ENCODE measurements at places on chromosomes 1 and 21. TPM values are rescaled to one million over a fixed set of nuclear protein-coding genes. Genes with fewer than 3 reads are reported as not detected.

GRCh38 chr1:183778568-183779433, 26.1 kb upstream of the RGL1 start:
- H3K27ac ChIP-seq, result no peak overlapping the region
- DNase-seq, result no peak
- no peaks in the 10 kb centered on the region for H3K27me3 ChIP-seq
- H3K4me1 ChIP-seq, result no peaks in the 10 kb centered on the region
- H3K4me3 ChIP-seq, result no peak overlapping the region
- H3K36me3 ChIP-seq, result no peaks in the 10 kb centered on the region

GRCh38 chr21:38273745-38274542, 17.2 kb downstream of the KCNJ15 start:
- no peaks in the 10 kb centered on the region for H3K27me3 ChIP-seq
- H3K4me1 ChIP-seq, result no peaks in the 10 kb centered on the region
- no peak overlapping the region for H3K27ac ChIP-seq
- no peak for DNase-seq
- H3K4me3 ChIP-seq, result no peak overlapping the region
- H3K36me3 ChIP-seq, result no peaks in the 10 kb centered on the region

GRCh38 chr1:94055459-94056122, 65.4 kb downstream of the ABCA4 start:
- H3K27ac ChIP-seq, result no peak overlapping the region
- H3K36me3 ChIP-seq, result no peaks in the 10 kb centered on the region
- H3K4me3 ChIP-seq, result no peak overlapping the region
- no peaks in the 10 kb centered on the region for H3K4me1 ChIP-seq
- DNase-seq, result no peak
- no peaks in the 10 kb centered on the region for H3K27me3 ChIP-seq

- no peaks in the 10 kb centered on the region for H3K4me1 ChIP-seq
- no peak overlapping the region for H3K4me3 ChIP-seq
- H3K27me3 ChIP-seq, result no peaks in the 10 kb centered on the region
- H3K27ac ChIP-seq, result no peak overlapping the region
- H3K36me3 ChIP-seq, result no peaks in the 10 kb centered on the region
- DNase-seq, result no peak
Measured at GRCh38 chr1:163442895-163443294, 121.1 kb downstream of the NUF2 start.

DNA sequence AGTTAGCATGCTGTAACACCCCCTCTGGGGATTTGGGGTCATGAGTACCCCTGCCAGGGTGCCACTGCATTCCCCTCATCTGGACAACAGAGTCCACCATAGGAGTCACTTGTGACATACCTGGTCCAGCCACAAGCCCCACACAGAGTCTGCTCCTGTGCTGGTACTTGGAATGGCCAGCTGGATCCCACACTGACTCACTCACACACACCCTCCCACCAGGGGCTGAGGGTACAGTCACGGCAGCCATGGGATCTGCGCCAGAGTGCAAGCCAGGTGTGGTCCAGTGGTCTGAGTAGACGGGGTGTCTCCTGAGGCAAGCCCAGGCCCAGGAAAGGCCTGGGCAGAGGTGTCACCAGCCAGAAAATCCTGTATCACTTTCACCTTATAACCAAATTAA, 67.7 kb downstream of the MRPL39 start:
- H3K4me3 ChIP-seq, result no peak overlapping the region
- no peaks in the 10 kb centered on the region for H3K27me3 ChIP-seq
- no peak overlapping the region for H3K27ac ChIP-seq
- H3K36me3 ChIP-seq, result no peaks in the 10 kb centered on the region

GRCh38 chr1:56562891-56563452, 16.4 kb downstream of the PLPP3 start:
- H3K4me1 ChIP-seq, result no peaks in the 10 kb centered on the region
- H3K27me3 ChIP-seq, result no peaks in the 10 kb centered on the region
- no peaks in the 10 kb centered on the region for H3K36me3 ChIP-seq
- H3K4me3 ChIP-seq, result no peak overlapping the region
- no peak for DNase-seq

GRCh38 chr1:98737835-98738234, 76.3 kb downstream of the SNX7 start:
- no peak overlapping the region for H3K4me3 ChIP-seq
- H3K36me3 ChIP-seq, result no peaks in the 10 kb centered on the region
- DNase-seq, result no peak
- H3K27ac ChIP-seq, result no peak overlapping the region

DNA sequence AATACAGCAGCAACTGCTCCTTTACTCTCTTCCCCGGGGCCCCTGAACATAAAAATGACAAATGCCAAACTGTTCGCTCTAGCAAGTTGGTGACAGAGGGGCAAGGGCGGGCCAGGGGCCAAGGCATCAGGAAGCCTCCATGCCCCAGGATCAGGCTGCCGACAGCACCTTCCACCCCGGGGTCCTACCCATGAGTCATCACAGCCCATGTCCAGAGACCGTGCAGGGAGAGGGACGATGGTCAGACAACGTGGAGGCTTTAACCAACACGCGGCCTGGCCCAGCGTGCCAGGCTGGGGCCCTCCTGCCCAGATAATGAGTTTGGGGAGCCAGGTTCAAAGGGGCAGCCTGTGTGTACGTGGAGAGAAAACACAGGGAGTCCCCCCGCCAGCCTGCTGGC, 90.5 kb downstream of the CASZ1 start:
- DNase-seq, result no peak
- peaks cover 7% of the 10 kb centered on the region for H3K4me1 ChIP-seq
- H3K27ac ChIP-seq, result no peak overlapping the region
- no peaks in the 10 kb centered on the region for H3K27me3 ChIP-seq
- no peaks in the 10 kb centered on the region for H3K36me3 ChIP-seq

DNA sequence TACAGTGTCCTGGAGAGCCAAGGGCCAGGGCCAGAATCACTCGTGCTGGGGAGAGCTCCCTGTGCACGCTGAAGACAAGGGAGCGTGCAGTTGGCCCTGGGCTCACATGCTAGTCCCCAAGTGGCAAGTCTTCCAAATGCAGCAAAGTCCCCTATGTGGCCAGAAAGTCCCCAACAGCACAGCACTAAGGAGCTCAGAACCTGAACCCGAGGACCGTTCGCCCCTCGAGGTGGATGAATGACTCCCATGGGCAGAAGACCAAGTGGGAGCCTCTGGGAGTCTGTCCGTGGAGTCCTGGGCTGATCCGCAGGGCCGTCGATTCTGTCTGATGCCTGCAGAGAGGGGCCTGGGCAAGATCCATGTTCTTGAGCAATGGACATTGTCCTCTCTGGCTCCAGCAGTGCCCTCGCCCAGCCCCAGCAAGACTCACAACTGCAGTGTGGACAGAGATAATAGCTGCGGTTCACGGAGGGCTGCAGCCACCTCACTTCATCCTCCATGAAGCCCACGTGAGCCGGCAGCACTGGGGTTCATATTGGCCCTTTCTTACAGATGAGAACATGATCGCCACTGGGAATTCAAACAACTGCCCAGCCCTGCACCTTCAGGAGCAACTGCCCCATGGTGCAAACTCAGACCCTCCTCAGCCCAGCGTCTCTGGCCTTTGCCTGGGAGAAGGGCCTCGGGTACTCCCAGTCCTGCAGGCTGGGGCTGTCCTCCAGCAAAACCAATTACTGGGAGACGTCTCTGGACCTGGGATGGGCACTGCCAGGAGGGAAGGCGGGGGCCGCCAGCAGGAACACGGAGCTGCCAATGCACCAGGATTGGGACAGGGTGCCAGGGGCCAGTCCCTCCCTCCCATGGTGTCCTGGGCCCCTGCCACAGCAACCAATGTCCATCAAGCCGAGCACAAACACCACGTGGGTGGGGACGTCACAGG, 243.7 kb downstream of the NPHP4 start:
- no peaks in the 10 kb centered on the region for H3K4me1 ChIP-seq
- no peak for DNase-seq
- no peaks in the 10 kb centered on the region for H3K27me3 ChIP-seq
- H3K4me3 ChIP-seq, result no peak overlapping the region

DNA sequence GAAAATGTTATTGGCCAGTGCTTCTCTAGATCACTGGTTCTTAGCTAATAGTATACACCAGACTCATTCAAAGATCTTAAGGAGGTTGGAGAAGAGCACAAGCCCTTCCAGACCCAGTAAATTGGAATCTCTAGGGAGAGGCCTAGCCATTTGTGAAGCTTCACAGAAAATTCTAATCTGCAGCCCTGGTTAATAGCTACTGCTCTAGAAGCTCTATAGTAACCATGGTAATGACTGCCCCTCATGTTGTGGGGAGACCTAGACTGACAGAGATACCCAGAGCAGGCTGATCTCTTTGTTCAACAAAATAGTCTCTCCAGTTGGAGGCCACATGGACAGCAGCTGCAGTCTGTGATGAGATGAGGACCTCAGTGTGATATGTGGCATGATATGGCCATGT, 31.7 kb downstream of the ARID1A start:
- no peak overlapping the region for H3K27ac ChIP-seq
- no peak overlapping the region for H3K4me3 ChIP-seq
- no peaks in the 10 kb centered on the region for H3K27me3 ChIP-seq
- no peaks in the 10 kb centered on the region for H3K36me3 ChIP-seq

DNA sequence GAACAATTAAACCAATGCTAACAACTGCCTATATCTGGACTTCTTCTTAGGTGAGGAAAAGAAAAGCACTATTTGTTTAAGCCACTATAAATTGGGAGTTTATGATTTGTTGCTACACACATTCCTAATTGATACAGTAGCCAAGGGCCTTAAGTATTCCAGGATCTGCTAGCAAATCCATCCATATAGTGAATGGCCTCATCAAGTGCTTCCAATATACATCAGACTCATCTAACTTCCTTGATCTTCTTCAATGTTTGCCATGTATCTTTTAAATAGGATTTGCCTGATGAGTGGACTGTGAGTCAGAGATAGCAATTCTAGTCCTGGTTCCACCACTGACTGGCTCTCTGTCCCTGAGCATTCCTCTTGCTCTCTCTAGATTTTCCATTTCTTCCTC, 430.2 kb downstream of the OMA1 start:
- no peaks in the 10 kb centered on the region for H3K4me1 ChIP-seq
- H3K27ac ChIP-seq, result no peak overlapping the region
- no peak for DNase-seq
- H3K4me3 ChIP-seq, result no peak overlapping the region
- no peaks in the 10 kb centered on the region for H3K36me3 ChIP-seq

- H3K27me3 ChIP-seq, result no peaks in the 10 kb centered on the region
- H3K27ac ChIP-seq, result no peak overlapping the region
- DNase-seq, result no peak
- H3K4me3 ChIP-seq, result no peak overlapping the region
- no peaks in the 10 kb centered on the region for H3K36me3 ChIP-seq
Measured at GRCh38 chr1:170032531-170033280, 41.8 kb downstream of the KIFAP3 start.

GRCh38 chr1:205627956-205628355, 3.9 kb downstream of the ELK4 start:
- no peaks in the 10 kb centered on the region for H3K27me3 ChIP-seq
- H3K36me3 ChIP-seq, result no peaks in the 10 kb centered on the region
- H3K4me3 ChIP-seq, result no peak overlapping the region
- no peak overlapping the region for H3K27ac ChIP-seq
- no peak for DNase-seq
- peaks cover 9% of the 10 kb centered on the region for H3K4me1 ChIP-seq

DNA sequence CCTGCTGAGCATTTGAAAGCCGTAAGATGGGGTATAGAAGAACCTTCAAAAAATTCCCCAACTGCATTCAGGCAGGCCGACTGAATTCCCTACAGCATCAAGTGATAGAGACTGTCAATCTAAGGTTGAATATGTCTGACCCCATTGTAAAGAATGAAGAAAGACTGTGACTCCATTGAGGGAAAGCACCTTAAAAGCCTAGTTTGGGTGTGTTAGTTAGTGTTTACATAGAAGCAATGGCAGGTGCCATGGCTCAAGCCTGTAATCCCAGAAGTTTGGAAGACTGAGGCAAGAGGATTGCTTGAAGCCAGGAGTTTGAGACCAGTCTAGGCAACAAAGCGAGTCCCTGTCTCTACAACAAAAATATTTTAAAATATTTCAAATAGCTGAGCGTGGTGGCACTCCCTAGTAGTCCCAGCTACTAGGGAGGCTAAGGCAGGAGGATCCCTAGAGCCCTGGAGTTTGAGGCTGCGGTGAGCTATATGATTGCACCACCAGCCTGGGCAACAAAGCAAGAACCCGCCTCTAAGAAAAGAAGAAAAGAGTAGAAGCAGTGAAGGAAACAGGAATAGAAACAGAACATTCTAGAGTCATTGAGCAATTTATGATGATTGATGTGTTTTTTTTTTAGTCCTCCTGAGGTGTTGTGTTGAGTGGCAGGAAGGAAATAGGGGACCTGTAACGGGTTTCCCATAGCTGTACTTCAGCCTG, 15.4 kb downstream of the POLR3GL start:
- DNase-seq, result no peak
- H3K27me3 ChIP-seq, result no peaks in the 10 kb centered on the region
- H3K4me1 ChIP-seq, result peaks cover 12% of the 10 kb centered on the region

DNA sequence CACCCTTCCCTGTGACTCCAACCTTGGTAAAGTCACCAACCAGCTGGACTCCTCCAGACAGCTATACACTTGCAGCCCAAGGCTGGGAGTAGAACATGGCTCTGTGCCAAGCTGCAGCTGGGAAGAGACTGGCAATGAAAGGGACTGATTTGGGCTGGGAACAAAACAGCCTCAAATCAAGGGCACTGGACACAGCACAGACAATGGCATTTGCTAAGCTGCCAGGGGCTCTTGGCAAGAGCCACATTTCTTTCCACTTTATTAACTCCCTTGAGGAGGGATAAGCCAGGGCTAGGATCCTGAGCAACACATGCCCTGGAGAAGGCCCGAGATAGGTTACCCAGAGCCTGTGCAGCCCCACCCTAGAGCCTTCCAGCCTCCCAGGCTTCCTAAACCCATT, 12.0 kb downstream of the SYT11 start:
- no peaks in the 10 kb centered on the region for H3K27me3 ChIP-seq
- no peak overlapping the region for H3K4me3 ChIP-seq
- H3K4me1 ChIP-seq, result no peaks in the 10 kb centered on the region
- peak; percentile 51 for DNase-seq
- H3K36me3 ChIP-seq, result no peaks in the 10 kb centered on the region
- no peak overlapping the region for H3K27ac ChIP-seq

DNA sequence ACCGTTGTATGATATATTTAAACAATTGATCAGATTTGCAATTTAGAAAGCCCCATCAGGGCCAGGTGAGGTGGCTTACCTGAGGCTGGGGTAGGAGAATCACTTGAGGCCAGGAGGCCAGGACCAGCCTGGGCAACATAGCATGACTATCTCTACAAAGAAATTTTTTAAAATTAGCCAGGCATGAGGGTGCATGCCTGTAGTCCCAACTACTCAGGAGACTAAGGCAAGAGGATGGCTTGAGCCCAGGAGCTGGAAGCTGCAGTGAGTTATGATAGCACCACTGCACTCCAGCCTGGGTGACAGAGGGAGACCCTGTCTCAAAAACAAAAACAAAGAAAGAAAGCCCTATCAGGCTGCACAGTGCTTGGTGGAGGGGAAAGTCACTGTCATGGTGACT, 159.9 kb upstream of the RAB4A start:
- no peak overlapping the region for H3K27ac ChIP-seq
- DNase-seq, result no peak
- H3K27me3 ChIP-seq, result no peaks in the 10 kb centered on the region
- no peaks in the 10 kb centered on the region for H3K36me3 ChIP-seq

- H3K36me3 ChIP-seq, result no peaks in the 10 kb centered on the region
- no peak overlapping the region for H3K27ac ChIP-seq
- H3K4me1 ChIP-seq, result no peaks in the 10 kb centered on the region
- H3K27me3 ChIP-seq, result no peaks in the 10 kb centered on the region
- H3K4me3 ChIP-seq, result no peak overlapping the region
Measured at GRCh38 chr1:168601051-168601450, 24.6 kb downstream of the XCL1 start.

The PRELP gene
- total RNA-seq, result 77.9 TPM

The TCHHL1 gene
- not detected for total RNA-seq

The ZNF697 gene
- 6.4 TPM for total RNA-seq

The TCHH gene
- not detected for total RNA-seq

The TRIM45 gene
- total RNA-seq, result 6.4 TPM

The SLC25A34 gene
- total RNA-seq, result 2.1 TPM

The BEST4 gene
- not detected for total RNA-seq

The OLFM3 gene
- total RNA-seq, result not detected

The OR2T29 gene
- not detected for total RNA-seq

The LCE3D gene
- not detected for total RNA-seq

The LAD1 gene
- 0.26 TPM for total RNA-seq

The FBLIM1 gene
- 12.9 TPM for total RNA-seq
